CD8-positive, alpha-beta memory T cell (primary cell): ENCODE measurements at places on chromosomes 5 and 9. TPM values are rescaled to one million over a fixed set of nuclear protein-coding genes. Genes with fewer than 3 reads are reported as not detected.

DNA sequence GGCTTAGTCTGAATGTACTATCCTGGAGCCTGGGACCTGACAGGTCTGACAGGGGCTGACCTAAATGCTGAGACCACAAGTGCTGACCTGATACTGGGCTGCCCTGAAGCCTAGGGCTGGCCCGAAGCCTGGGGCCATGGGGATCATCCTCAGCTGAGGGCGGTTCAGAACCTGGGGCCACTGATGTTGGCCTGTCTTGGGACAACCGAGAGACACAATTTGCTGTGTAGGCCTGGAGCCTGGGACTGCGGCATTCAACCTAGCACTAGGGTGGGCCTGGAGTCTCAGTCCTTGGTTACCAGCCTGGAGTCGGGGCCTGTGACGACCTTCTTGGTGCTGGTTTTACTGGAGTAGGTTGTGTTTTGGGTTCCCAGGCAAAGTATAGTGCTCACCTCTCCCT lies 46.3 kb downstream of the SRFBP1 start:
- H3K4me3 ChIP-seq: no peak overlapping the region
- H3K27ac ChIP-seq: no peak overlapping the region
- H3K36me3 ChIP-seq: no peaks in the 10 kb centered on the region
- H3K4me1 ChIP-seq: no peaks in the 10 kb centered on the region
- no peak for DNase-seq
- no peaks in the 10 kb centered on the region for H3K27me3 ChIP-seq

DNA sequence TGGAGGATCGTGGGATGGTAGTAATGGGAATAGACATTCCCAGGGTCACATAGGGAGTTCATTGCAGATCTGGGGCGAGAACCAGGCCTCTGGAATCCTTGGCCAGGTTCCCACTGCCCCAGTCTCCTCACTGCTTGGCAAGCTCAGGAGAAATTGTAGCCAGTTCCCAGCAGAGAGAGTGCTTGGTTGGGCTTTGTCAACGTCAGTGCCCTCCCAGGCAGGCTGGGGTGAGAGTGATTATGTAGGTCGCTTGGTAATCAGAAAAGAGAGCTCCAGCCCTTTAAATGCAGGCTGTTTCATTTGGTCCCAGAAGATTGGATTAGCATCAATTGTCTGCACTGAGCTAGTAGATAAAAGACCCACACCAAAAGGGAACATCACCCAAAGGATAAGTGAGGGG lies 51.8 kb upstream of the GALNT10 start:
- H3K4me3 ChIP-seq: no peak overlapping the region
- H3K27me3 ChIP-seq: no peaks in the 10 kb centered on the region
- no peak for DNase-seq
- H3K4me1 ChIP-seq: no peaks in the 10 kb centered on the region

- H3K36me3 ChIP-seq: no peaks in the 10 kb centered on the region
- no peaks in the 10 kb centered on the region for H3K27me3 ChIP-seq
- H3K27ac ChIP-seq: no peak overlapping the region
Measured at GRCh38 chr5:142527664-142528295, 158.1 kb downstream of the FGF1 start.

DNA sequence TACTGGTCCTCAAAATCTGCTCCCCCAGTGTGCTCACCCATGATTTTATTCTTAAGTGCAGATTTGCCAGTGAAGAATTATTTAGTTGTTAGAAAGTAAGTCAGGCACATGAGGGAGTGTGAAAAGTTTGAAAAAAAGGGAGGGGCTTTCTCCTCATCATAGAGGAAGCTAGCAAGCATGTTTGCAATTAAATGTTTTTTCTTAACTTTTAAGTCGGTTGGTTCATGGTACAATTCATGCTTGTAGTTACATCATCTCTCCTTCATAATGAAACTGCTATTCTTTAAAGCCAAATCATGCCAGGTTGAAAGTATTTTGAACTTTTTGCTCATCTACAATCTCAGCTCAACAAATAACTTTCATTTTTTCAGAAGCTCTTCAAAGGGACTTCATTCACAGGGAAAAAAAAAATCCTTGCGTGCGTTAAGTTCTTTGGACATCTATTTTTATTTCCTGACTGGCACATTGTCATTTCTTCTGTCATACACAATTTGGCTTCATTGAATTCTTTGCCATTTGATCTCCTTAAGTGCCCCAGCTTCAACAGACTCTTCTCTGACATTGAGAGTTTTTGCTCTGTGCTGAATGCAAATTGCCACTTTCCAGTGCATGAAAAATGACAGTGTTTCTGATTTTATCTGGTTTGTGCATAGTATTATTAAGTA lies 456.9 kb downstream of the TMEM232 start:
- DNase-seq: no peak
- no peaks in the 10 kb centered on the region for H3K27me3 ChIP-seq
- no peaks in the 10 kb centered on the region for H3K4me1 ChIP-seq
- no peak overlapping the region for H3K4me3 ChIP-seq

GLRA1 gene
- not detected for polyA plus RNA-seq

DNA sequence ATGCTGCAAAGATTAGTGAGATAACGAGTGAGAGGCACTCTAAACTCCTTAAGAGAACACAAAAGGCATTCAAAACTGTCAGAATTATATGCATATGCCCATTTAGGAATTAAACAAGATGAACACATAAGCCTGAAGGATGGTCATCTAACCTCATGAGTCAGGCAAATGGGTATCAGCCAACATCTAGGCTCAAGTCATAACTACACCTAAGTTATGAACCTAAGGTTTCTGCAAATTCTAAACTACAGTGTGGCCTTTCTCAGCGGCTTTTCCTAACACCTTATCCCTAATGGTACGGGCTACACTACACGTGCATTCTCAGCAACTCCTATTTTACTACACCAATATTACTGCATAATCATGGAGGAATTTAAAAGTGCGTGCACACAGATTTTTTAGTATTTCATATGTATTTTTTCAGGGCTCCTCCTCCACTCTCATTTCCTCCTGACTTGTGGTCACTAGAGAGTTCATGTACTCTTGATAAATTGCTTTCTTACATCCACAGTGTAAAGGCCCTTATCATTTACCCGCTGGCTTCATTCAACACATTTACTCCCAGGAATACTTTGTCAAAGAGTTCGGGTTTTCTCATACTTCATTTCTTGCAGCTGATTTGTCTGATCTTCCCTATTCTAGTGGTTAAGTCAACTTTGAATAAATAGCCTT lies 316.5 kb downstream of the BNC2 start:
- no peak overlapping the region for H3K4me3 ChIP-seq
- DNase-seq: no peak
- no peaks in the 10 kb centered on the region for H3K4me1 ChIP-seq
- H3K36me3 ChIP-seq: no peaks in the 10 kb centered on the region

- no peaks in the 10 kb centered on the region for H3K4me1 ChIP-seq
- no peak overlapping the region for H3K27ac ChIP-seq
- no peak for DNase-seq
- H3K36me3 ChIP-seq: no peaks in the 10 kb centered on the region
Measured at GRCh38 chr5:1414311-1415058, 30.8 kb downstream of the SLC6A3 start.

DNA sequence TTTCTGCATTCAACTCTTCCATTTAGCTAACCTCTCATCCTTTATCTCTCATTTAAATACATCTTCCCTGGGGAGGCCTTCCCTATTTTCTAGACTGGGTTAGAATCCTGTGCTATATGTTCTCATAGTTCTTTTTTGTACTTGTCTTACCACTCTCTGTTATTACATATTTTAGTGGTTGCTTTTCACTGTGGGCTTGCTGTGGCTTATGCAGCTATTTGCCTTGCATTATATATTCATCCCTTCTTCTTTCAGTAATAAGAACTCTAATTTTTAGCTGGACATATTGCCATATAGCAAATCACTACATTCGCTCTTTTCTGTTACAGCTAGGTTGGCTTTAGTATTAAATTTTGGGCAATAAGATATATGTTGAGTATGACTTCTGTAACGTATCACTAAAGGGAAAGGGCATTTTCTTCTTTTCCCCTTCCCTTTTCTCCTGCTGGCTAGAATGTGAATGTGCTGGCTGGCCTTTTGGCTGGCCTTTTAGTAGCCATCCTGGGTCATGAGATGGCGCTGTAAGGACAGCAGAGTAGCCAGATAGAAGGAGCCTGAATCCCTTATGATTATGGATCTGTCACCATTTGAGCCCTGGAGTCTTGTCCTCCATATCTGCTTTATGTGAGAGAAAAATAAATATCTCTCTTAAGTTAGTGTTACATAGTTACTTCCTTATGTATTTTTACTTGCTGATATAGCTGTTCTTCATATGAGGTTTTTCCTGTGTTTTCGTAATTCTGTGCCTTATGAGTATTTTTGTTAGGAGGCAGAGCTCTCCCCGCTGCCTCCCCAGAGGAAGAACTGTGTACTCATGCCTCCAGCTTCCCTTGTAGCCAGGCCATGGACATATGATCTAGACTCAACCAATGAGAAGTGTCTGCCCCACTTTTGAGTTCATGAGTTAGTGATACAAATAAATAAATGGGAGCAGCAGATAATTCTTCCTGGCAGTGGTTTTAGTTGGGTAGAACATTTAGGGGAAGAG lies 65.8 kb downstream of the NDUFAF2 start:
- no peaks in the 10 kb centered on the region for H3K36me3 ChIP-seq
- DNase-seq: no peak
- no peak overlapping the region for H3K27ac ChIP-seq
- H3K4me1 ChIP-seq: no peaks in the 10 kb centered on the region
- H3K27me3 ChIP-seq: no peaks in the 10 kb centered on the region

DNA sequence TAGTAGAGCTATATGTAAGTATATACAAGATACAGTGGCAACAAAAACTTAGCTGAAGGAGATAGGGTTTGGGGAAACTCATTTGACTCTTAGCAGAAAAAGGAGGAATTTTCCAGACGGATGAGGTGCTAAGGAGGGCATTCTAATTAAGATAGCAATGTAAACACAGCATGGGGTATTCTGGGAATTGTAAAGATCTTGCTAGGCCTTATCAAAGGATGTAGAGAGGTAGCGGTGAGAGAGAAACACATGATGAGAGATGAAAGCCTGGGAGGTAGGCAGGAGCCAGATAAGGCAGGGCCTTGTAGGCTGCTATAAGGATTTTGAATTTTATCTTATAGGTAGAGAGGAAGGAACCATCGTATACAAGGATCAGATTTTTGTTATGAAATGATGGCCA lies 106.6 kb upstream of the KCNN2 start:
- H3K36me3 ChIP-seq: no peaks in the 10 kb centered on the region
- no peaks in the 10 kb centered on the region for H3K4me1 ChIP-seq
- H3K4me3 ChIP-seq: no peak overlapping the region
- no peak for DNase-seq
- no peaks in the 10 kb centered on the region for H3K27me3 ChIP-seq
- H3K27ac ChIP-seq: no peak overlapping the region

DNA sequence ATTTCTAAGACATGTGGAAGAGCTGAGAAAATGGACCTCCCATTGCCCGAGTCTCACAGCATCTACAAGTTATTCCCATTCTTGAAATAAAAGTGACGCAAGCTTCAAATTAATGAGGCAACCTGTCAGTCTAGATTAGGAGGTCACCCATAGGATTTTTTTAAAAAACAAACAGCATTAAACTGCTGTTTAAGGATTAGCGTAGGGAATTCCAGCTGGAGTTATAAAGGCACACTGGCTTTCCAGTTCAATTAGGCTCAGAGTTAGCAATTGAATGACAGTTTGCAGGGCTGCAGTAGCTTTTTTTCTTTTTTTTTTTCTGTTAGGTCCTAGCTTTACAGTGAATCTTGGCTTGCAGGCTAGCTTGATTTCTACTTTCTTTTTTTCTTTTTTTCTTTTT lies 16.2 kb downstream of the PRKACG start:
- H3K27ac ChIP-seq: no peak overlapping the region
- H3K4me1 ChIP-seq: peaks cover 7% of the 10 kb centered on the region
- no peaks in the 10 kb centered on the region for H3K27me3 ChIP-seq
- H3K4me3 ChIP-seq: no peak overlapping the region
- no peak for DNase-seq
- H3K36me3 ChIP-seq: no peaks in the 10 kb centered on the region

DNA sequence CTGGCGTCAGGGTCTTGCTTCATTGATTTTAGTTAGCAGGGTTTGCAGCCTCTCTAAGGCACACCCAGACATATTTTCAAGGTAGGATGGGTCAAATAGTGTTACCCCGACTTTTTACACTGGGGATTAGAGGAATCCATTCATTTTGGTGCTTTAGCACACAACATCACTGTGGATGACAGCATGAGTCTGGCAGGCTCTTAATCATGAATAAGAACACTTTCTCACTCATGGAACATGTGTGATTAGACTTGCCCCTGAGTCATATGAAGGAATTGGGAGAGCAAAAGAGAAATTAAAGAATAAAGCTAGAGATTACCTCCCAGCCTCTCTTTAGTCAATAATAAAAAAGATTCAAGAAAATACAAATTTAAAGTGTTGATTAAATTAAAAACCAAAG lies 175.6 kb downstream of the SEMA5A start:
- no peak for DNase-seq
- H3K36me3 ChIP-seq: no peaks in the 10 kb centered on the region
- H3K27me3 ChIP-seq: no peaks in the 10 kb centered on the region

RICTOR gene
- 12.1 TPM for polyA plus RNA-seq

DNA sequence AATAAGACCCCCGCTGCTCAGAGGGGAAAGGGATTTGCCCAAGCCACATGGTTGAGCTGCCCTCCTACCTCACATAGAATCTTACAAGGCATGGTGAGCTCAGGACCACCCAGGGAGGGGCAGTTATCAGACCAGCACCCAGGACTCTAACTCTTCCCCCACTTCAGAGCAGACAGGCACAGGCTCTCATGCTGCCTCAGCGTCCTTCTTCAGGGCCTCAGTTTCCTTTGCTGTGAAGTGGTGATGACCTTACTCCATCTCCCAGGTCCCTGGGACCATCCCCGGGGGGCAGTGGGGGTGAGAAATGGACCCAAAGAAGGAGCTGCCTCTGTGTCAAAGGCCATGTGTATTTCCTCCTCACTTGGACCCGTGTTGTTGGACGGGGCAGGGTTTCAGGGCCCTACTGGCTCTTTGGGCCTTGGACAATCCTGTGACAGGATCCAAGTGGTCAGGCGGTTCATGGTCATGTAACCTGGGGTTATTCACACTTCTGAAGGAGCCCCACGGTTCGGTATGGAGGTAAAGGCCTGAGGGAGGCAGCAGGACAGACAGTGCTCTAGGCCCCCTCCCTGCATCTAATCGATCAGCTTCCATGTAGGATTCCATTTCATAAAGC lies 31.7 kb upstream of the CSF1R start:
- DNase-seq: no peak
- H3K36me3 ChIP-seq: no peaks in the 10 kb centered on the region

DNA sequence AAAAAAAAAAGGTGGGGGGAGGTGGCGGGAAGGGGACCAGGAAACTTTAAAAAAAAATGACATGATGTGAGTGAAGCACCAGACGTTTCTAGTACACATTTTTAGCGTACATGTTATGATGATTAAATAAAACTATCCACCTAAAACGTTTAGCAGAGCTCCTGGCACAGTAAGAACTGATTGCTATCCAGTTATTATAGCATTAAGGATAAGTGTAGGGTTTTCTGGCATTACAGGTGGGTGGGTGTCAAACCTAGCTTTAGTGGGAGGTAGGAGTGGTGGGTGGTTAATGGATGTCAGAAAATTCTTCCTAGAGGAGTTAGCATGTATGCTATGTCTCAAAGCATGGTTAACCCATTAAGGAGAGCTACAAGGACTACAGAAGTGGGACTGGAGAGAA lies 2329.5 kb downstream of the MAT2B start:
- no peak overlapping the region for H3K27ac ChIP-seq
- no peaks in the 10 kb centered on the region for H3K4me1 ChIP-seq

GRCh38 chr5:139131062-139131461 lies 67.1 kb downstream of the SIL1 start:
- H3K27me3 ChIP-seq: no peaks in the 10 kb centered on the region
- no peak overlapping the region for H3K27ac ChIP-seq
- no peak for DNase-seq
- no peaks in the 10 kb centered on the region for H3K4me1 ChIP-seq

PHF19 gene
- 8.3 TPM for polyA plus RNA-seq
